Dorsolateral prefrontal cortex (tissue), 122 donors: ENCODE measurements at places on chromosomes 3 and 15.

- DNase-seq = no peak
Observed at GRCh38 chr3:111676211-111677006, 81.3 kb upstream of the ZBED2 start.

- DNase-seq = no peak
Observed at GRCh38 chr15:65634356-65634755, 12.6 kb downstream of the SLC24A1 start.

DNA sequence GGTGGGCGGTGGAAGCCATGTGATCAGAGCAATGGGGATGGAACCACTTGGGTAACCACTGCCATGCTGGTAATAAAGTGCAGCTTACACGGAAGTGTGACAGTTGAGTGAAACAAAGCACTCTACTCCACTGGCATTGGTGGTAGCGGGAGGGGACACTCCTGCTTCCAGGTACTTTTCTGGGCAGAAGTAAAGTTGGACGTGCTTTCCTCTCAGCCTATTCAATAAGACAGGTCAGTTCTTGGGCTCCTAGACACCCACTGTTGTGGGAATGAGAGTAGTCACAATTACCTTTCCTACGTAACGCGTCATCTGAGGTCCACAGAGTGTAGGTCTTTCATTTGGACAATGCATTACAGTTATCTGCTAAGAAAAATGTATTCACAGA is 51.7 kb upstream of the CHD2 start:
- DNase-seq = no peak

GRCh38 chr3:53103397-53104296 is 26.6 kb downstream of the RFT1 start:
- DNase-seq = no peak

- no peak for DNase-seq
Observed at GRCh38 chr3:29186131-29186599, 94.7 kb upstream of the RBMS3 start.
